ENCODE measurements at places on chromosomes 6 and 20.

DNA sequence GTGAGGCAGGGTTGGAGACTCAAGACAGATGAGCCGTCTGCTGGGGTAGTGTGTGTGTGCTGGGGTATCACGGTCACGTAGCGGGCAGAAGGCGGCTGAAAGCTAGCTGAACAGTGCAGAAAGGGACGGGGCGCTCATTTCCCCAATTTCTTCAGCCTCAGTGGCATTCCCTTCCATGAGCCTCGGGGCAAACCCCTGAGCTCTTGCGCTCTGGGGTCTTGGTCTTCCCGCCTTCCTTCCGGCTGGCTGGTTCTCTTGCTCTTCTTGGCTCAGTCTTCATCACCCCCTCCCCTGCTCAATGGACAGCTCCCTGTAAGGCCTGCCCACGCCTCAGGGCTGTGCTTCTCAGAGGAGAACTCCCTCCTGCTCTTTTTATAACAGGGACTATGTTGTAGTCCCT lies 15.5 kb upstream of the TMEM181 start:
- DNase-seq: no peak

DNA sequence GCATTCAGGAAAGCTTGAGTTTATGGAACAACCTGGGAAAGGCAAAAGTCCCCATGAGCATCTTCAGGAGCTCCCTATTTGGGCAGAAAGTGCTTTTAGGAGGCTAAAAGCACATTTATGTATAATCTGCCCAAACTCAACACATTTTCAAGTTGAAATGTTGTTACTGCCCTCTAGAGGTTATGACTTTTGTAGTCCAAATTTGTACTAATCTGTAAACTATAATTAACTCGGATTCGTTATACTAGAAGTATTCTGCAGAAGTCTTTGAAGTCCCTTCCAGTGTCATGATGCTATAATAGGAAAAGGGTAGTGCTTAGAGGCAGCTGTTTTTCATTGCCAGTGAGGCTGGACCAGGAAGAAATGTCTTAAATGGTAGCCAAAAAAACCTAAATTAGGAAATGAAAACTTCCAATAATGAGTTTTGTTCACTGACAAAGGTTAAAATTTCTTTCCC lies 44.8 kb upstream of the EMILIN3 start:
- DNase-seq: no peak

DNA sequence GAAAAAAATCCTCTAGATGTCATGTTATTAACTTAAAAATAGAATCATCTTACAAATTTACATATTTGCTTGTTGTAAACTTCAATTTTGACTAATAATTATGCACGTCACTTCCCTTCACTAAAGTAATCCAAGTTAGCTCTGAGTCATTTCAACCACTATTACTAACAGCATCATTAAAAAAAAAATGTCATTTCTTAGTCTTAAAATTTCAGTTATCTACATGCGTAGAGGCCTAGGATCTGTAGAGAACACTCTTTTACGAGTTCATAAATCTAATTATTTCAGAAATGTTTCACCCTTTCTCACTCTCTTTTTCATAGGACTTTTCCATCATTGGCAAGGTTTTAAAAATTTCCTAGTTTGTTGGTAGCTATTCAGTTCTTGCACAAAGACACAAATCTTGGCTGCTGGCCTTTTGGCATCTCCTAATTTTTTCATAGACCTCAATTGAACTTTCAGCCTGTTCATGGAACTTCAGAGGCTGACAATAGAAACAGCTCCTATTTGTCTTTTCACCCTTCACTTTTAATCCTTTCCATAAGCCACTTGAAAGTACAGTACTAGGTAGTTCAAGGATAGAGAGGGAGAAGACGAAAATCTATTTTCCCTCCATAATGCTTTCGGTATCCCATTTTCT lies 61.5 kb downstream of the OGFRL1 start:
- DNase-seq: no peak

GRCh38 chr20:39829661-39830060 lies 859.4 kb downstream of the MAFB start:
- DNase-seq: no peak

DNA sequence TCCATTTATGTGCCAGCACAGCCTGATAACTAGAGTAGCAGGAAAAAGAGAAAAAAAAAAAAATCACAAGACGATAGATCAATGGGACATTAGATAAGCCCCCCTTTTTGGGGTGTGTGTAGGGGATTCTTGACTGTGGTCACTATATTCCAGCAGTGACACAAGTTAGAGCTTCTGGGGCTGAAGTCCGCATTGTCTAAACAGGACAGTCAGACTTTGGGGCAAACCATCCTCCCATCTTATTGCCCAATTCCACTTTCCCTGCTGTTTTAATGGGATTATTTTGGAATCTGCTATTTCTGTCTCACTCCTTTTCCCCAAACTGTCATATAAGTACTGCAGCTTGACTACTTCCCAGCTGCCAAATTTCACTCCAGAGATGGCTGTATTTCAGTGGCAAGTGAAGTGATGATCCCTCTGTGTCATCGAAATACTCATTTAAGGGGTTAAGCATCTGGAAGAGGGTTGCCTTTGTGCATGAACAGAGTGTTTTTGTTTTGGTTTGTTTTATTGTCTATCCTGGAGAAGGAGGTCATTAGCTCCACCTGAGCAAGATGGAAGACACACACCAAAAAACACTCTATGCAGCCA lies 182.5 kb downstream of the ATXN1 start:
- no peak for DNase-seq

DNA sequence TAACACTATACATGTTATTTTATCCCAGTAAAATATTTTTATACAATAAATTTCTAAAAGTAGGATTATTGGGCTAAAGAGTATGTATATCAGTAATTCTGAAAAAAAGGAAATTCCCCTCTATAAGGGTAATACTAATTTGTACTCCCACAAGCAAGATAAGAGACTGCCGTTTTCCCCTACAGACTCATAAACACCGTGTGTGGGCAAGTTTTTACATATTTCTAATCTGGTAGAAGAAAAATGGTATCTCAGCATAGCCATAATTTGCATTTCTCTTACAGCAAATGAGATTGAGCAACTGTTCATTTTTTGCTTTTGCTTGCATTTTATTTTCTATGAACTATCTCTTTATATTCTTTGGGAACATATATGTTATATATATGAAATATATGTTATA lies 26.0 kb upstream of the MYMX start:
- DNase-seq: no peak

DNA sequence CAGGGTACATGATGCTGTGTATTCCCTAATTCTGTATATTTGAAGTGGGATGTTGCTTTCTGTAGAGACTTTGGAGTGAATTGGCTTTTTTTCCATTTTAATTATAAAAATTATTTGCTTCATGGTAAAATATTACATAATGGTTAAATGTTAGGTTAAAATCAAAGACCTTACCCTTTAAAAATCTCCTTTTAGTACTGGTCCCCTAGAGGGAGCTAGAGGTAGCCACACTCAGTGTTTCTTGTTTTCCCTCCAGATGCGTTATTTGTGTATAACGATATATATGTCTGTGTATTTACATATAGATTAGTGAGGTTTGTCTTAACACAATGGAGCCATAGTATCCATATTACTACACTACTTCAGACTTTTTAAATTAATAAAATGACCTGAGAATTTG lies 146.7 kb downstream of the PLCB4 start:
- no peak for DNase-seq

DNA sequence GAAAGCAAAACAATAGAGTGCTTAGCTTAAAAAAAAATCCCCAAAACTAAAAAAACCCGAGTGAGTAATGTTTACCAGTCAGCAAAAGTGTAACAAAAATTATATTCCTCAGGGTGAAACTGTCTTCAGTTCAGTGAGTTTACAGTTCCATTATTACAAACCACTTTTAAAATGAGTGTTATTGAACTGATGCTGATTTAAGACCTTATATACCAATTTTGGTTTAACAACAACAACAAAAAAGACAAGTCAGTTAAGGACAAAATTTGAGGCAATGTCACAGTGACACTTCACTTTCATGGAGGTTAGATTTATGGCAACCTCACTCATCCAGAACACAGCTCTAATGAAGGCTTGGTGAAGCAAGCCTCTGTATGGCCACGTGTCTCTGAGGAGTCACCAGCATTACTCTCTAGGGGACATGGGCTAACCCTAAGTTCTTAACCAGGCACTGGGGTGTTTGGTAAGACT lies 630.8 kb downstream of the PHF3 start:
- no peak for DNase-seq

GRCh38 chr20:32365564-32365963 lies 7.4 kb downstream of the ASXL1 start:
- DNase-seq: no peak

DNA sequence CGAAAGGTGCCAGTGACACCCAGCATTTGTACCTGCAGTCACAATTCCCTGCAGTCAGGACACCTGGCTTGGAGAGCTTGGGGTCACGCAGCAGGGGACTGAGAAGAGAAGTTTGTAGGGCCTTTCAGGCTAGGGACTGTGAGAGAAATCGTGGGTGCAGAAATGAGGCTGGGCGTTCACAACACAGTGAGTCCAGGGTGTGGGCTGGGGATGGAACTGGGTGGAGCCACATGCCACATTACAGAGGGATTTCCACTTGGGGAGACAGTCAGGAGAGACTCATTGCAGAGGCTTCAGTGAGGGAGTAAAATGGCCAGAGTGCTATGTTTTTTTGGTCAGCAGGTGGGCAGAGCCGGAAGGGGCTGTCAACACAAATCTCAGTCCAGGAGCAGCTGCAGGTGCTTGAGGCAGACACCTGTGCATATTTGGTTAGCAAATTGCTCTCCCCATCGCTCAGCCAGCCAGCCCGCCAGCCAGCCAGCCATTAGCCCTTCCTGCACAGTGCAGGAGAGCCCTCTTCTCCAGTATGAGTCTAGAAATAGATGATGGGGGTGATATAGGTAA lies 7.4 kb downstream of the ITPR3 start:
- DNase-seq: peak; percentile 94

GRCh38 chr6:108633436-108633835 lies 72.7 kb downstream of the FOXO3 start:
- DNase-seq: no peak

DNA sequence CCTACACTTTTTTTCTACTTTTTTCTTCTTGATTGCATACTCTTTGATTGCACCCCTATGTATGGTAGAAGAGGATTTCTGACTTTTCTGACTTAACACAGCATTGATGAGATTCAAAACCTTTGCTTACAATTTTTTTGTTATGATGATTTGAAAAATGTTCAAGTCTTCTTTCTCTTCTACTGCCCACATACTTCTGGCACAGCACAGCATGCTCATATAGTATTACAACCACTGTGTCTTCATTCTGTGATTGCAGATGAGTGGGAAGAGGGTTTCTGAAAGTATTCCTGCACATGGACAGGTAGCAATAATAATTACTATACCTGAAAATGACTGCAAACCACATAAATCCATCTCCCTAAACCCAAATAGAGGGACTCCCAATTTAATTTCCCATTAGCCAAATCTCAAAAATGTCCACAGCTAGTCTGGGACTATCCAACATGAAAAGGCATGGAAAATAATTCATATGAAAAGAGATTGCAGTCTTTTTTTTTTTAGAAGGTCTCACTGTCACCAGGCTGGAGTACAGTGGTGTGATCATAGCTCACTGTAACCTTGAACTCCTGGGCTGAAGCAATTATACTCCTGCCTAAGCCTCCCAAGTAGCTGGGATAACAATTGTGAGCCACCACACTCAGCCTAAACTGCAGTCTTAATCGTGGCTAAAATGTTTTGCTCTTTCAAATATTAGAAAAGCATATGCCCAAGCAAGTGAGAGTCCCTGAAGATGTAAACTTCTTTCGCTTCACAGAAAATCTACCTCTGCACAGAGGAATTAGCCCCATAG lies 15.9 kb upstream of the TENT5A start:
- DNase-seq: no peak

DNA sequence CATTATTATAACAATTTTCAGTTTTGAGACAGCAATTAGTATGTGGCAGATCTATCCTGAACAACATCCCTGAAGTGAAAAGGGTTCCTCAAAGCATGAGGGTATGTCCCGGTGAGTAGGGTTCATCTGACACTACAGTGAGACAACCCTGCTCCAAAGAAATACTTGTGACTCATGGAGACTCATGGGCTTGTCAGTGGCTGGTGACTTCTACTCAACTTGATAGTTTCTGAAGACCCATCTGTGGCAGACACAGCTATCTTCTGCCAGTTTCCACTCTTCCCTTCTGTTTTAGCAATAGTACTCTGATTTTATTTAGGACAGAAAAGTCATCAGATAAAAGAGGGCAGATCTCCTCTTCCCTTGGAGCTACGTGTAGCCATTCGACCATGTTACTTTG lies 41.4 kb downstream of the MAP3K7 start:
- DNase-seq: no peak

DNA sequence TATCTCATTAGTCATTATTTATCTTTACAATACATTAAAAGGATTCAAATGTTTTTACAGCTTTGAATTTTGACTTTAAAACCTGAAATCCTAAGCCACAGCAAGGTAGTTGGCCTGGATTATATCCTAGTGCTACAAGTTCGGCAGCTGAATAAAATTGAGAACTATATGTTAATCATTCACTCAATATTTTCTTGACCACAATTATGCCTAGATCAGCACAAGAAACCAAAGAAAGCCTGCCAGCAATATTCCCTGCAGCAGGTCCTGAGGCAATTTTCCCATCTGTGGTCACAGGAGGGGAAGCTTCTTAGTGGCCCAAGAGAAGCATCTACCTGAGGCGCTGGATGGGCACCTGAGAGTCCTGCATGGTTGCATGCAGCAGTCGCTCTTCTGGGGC lies 183.5 kb downstream of the GMDS start:
- no peak for DNase-seq

GRCh38 chr20:50992733-50993457 lies 30.0 kb downstream of the KCNG1 start:
- peak; percentile 10 for DNase-seq

DNA sequence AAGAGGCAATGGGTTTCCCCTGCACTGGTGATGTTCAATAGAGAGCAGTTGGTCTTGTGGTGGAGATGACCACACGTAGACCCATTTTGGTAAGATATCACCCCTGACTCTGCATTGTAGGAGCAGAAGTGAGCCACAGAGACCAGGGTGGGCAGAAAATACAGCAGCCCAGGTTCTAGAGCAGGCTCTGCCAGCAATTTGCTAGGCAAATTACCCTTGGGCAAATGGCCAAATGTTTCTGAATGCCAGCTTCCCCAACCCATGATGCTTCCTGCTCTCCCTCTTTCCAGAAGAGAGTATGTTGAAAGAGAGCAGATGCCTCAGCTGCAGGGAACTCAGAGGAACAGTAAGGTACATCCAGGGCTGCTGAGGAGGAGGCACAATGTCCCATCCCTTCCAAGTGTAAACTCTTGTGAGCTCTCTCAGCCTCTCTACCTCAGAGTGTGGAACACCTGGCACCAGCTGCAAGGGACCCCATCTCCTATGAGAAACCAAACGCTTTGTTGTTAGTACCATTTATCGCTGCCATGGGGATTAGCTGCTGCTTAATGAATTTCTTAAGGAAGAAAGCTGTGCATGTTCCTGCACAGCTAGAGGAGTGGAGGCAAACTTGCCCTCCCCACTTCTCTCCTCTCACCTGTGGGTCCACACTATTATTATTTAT lies 317.5 kb upstream of the MOCS1 start:
- no peak for DNase-seq

GRCh38 chr20:49541733-49542513 lies 26.0 kb downstream of the PTGIS start:
- peak; percentile 72 for DNase-seq

Measured in NCI-H146 (cell line).